ENCODE measurements at places on chromosomes 6 and 20.

- no peak for DNase-seq
Observed at GRCh38 chr20:55103188-55103587, 627.8 kb downstream of the DOK5 start.

DNA sequence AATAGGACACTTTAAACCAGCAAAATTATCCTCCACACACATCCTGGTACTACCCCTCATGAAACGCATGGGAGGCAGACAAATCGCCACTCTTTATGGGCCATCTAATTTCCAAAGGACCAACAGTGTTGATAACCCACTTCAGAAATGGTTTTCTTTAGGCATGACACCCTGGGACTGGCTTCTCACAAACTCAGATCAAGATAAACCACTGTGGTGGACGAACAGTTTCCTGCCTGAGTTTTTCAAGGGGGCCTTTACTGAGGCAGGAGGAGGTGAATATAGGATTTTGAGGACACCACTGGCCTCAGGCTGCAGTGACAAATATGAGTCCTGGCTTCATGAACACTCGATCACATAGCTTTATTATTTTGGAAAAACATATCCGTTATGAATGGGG is 26.0 kb downstream of the TRAM2 start:
- no peak for DNase-seq

DNA sequence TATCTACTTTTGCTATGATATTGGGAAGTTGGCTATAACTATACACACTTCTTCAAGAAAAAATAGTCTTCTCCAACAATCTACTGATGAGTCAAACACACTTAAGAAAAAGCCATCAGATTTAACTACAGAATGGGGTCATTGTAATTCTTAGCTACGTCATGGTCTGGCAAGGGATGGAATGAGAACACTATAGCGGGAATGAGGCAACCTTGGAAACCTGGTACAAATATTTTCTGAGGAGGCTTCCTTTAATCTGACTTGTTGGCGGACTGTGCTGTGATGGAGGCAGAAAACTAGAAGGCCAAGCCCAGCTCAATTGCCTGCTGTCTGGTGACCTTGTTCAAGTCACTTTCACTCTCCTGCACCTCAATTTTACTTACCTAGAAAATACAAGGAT is 586.8 kb upstream of the JAG1 start:
- DNase-seq: no peak

GRCh38 chr6:11650025-11650696 is 112.6 kb downstream of the TMEM170B start:
- DNase-seq: no peak

DNA sequence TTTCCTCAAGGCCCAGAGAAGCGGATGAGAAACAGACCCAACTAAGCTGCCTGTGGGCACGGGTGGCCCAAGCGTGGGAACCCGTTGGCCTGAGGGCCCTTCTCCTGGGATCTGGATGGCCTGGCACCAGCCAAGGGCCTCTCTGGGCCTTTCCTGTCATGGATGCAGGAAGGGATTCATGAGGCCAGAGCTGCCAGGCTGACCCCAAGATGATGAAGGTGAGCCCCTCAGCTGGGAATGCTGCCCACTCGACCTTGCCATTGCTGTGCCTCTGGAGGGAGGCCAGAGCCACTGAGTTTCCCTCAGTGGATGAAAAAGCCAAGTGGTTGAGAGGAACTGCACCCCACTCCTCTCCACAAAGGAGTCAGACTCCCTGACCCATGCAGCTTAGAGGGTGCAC is 171.2 kb downstream of the VEGFA start:
- DNase-seq: no peak

DNA sequence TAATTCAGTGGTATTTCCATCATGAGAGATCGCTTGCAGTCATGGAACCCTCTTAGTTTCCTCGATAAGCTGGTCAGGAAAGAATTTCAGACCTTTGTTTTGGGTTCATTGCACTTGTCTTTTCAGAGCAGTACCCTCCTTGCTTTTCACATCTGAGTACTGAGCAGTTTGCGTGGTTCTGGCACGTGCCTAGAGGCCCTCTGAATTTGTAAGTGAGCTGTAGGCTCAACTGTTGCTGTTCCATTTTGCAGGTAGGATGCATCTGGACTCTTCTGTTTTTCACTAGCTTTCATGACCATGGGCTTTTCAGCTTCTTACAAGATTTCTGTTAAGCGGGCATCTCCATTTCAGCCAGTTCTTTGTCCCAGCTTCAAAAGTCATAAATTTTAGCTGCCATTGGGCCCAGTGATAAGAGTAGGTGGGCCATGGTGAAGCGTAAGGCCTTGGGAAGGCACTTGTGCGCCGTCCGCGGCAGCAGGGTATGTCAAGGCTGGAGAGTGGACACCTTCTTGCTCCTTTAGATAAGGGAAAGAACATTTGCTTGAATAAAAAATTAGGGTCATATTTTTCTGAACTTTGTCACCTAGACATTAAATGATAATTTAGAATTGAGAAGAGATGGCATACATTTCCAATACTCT is 35.8 kb downstream of the HIVEP1 start:
- no peak for DNase-seq

DNA sequence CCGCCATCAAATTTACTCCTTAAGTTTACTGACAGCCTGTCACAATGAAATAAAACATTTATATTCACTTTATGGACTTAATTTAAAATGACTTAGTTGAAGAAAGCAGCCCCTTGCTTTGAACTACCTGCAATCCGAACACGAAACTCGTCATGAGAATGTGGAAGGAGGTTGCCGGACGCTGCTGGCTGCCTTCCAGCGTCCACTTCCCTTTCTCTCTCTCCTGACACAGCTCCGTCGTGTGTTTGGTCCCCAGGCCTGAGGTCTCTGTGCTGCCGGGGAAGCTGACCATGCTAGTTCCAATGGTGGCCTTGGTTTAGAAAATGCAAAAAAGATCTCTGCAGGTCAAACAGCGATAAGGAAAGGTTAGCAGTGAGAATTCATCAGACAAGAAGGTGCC is 519.7 kb downstream of the CDH26 start:
- DNase-seq: no peak

DNA sequence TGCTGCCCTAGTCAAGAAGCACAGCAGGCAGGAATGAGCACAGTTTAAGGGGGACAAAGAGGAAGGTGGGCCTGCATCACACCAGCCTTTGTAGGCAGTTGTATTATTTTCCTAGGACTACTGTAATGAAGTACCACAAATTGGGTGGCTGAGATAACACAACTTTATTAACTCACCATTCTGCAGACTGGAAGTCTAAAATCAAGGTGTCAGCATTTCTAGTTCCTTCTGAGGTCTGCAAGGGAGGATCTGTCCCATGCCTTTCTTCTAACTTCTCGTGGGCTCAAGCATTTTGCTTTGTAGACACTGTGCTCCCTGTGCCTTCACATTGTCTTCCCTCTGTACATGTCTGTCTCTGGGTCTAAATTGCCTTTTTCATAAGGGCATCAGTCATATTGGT is 488.5 kb upstream of the JARID2 start:
- no peak for DNase-seq

Measured in activated T-cell treated with anti-CD3 and anti-CD28 coated beads, Interleukin-2, amount 50 U/mL, for 24 hours (primary cell).